ENCODE measurements at places on chromosomes 3 and 15. TPM values are rescaled to one million over a fixed set of nuclear protein-coding genes. Genes with fewer than 3 reads are reported as not detected.
A peak's percentile ranks its signal among the peaks of the same experiment; 100 is the strongest.

DNA sequence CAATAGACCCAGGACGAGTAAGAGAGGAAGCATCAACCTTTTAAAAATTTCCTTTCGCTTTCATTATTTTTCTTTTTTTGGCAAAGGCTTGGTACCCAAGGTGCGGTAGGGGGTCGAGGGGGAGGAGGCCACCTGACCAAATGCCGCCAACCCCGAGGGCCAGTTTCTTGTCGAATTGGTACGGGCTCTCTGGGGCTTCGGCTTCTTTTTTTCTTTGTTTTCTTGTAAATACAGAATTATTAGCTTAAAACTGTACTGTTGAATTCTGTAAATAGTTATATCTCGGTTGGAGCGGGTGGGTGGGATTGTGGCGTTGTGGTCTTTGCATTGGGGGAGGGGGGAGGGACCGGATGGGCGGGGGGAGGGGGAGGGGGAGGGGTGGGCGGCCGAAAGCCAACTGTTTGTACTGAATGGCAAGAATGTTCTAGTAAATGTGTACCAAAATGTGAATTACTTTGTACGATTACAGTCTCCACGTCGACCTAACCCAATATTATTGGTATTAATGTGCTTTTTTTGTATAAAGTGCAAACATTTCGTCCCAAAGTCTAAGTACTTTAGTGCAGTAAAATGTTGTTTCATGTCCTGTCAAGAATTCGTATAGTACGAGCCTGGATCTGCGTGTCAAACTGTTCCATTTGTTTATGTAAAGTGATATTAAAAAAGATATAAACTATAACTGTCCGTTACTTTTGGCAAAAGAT, 4.7 kb downstream of the ZIC1 start:
- DNase-seq = no peak

GRCh38 chr3:56296361-56296760, 171.9 kb downstream of the ERC2 start:
- DNase-seq = no peak

RFX7 gene
- 4.4 TPM for polyA plus RNA-seq

RASL12 gene
- not detected for polyA plus RNA-seq

- peak; percentile 89 for DNase-seq
Measured at GRCh38 chr3:61627768-61628185, 66.4 kb downstream of the PTPRG start.

Measured in GM23248 (cell line).